ENCODE measurements at places on chromosomes 3 and 15. TPM values are rescaled to one million over a fixed set of nuclear protein-coding genes. Genes with fewer than 3 reads are reported as not detected.
A peak's percentile ranks its signal among the peaks of the same experiment; 100 is the strongest.

DNA sequence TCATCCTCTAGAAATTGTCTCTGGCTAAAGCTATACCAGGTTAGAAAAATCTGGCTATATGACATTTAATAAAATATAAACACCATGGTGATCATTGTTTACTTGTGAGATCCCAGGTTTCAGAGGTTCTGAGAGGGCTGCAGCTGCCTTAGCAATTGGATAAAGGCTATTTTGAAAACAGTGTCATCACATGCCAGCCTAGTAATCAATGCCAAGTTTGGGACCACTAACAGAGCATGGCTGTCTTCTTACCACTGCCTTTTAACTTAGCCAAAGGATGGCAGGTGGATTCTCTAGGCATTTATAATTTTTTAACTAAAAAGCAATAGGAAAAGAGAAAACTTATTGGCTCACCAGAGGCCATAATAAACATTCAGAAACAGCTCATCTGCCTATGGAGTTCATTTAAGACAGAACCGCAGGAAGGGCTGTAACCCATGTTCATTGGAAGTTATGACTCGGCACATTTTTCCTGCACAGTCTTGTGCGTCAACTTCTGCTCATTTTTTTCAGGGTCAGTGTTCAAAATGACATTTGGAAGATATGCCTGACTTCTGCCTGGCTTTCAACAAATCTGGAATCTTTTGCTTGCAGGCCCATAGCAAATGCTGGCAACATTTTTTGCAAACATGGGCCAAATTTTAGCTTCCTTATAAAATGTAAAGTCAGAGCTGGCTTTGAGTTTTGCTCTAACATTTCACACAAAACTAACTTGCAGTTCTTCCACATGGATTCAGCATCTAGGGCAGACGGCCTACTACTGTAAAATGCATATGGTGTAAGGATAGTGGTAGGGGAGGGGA, 476.0 kb upstream of the TBL1XR1 start:
- DNase-seq, result no peak

DNA sequence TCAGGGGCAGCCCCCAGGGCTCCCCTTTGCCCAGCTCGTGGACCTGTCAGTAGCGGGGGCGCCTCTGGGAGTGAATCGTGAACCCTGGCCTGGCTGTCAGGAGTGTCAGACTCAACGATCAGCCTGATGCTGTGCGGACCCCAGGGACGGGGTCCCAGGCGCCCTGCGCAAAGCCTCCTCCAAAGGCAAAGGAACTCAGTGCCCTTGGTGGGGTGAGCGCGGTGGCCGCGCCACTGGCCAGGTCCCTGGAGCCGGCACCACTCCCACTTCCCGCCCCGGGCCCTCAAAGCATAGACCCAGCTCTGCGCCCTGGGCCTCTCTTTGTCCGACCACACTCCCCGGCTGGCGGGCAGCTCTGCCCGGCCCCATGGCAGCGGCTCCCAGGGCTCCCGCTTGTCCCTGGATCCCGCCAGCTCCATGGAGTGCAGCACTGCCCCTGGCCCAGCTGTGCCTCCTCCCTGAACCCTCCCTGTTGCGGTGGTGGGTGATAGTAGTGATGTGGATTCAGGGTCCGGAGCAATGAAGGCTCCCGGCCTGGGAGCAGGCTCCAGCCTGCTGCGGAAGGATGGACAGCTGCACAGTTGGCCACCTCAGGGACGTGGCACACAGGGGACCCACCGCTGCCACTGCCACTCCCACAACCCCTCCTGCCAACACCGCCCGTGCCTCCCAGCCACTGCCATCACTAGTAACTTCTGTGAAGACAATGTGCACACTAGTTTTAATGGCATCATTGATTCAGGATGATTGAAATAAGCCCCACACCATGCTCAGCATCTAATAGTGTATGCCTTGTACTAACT, 263.8 kb downstream of the ZBBX start:
- no peak for DNase-seq

DNA sequence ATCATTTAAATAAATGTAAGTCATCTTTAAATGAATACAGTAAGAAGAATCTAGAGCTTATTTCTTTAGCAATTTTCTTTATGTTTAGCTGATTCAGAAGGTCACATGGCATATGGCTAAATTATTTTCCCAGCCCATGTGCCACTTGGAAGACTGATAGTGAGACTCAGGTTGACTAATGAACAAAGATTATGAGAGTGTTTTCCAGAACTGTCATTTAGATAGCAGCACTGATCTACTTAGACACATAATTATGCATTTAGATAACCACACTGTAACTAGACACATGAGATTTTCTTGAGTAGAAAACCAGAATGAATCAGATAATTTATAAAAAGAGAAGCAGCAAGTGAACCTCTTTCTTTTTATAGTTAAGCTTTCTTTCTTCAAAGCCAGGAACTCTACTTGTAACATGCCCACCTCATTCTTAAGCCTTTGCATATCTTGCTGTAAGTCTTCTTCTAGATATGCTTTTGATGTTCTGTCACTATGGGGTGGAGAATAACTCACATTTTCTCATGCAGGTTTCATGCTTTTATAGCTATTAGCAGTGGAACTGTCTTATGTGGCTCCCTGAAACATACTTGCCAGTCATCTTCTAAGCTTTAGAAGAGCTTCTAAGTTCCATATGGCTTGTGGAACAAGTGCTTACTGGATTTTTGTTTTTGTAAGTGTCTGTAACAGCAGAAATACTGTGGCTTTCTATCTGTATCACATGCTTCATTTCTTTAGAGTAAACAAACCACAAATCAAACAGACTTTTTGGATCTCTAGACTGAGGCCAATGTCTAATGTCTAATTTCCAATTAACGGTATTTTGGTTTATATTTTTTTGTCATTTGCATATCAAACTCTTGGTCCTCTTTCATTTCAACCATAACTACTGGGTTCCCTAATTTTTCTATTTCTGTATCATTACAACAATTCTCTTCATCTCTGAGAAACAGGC, 101.4 kb downstream of the LMLN start:
- DNase-seq, result no peak

DNA sequence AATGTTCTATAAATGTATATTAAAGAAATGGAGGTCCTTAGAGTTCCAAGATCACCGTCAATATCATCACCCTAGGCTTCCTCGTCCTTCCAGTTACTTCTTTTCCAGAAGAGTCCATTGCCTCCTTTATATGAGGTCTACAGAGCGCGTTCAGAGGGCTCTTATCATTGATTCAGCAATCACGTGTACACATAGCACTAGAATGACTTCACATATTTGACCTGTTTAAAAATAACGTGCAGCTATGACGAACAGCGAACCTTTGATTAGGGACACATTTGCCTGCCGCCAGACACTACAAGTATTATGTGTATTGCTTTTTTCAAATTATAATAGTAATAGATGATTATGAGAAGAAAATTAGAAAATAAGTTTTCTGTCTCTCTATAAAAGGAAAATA, 26.0 kb downstream of the IGF1R start:
- no peak for DNase-seq

GRCh38 chr3:13352621-13353131, 67.4 kb downstream of the NUP210 start:
- DNase-seq, result no peak

DNA sequence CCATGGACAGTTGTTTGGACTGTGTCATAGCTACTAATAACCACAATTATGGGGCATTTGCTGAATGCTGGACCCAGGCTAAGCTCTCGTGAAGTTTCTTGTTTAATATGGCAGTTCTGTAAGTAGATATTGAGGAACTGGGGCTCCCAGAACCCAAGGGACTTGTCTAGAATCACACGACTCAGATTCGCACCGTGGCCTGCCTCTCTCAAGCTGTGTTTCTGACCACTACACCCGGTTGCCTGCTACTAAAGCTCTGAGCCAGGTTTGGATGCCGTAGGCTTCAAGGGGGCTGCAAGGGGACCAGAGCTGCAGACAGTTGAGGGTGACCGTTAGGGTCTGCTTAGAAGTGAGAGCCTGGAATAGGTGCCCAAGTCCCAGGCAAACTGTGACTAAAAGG, 11.5 kb downstream of the TEX264 start:
- no peak for DNase-seq

DNA sequence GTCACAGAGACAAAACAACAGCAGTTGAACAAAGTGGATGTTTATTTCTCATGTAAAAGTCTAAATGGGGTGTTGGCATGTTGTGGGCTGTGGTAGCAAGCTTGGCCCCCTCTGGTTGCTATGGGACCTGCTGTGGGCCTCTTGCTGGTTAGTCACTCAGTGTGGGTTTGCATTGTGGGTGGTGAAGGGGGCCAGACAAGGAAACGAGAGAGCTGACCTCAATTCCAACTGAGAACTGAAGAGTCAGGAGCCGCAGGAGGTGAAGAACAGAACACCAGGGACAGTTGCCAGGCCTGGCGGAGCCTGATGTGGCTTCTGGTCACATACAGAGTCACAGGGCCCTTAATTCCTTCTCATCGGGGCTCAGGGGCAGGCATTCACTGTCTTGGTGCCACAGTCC, 1.9 kb upstream of the ADPGK start:
- no peak for DNase-seq

The CLDN16 gene
- polyA plus RNA-seq, result 0.88 TPM

The MESD gene
- 22.3 TPM for polyA plus RNA-seq

- no peak for DNase-seq
Measured at GRCh38 chr15:39624806-39625205, 43.9 kb downstream of the THBS1 start.

DNA sequence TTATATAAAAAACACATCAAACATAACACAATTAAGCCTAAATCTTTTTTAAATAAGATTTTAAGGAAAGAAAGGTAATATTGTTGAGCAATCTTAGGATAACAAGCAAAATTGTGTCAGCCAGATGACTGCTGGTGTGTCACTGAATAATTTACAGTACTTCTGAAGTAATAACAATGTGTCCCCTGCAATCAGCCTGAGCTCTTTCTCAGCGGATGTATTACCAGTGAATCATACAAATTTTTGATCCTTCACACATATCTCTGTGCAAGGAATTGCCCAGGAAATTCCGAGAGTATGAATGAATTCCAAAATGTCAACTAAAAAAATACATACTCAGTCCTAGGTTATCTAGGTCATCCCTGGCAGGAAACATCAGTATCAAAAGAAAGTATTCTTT, 76.6 kb upstream of the PTX3 start:
- DNase-seq, result peak; percentile 7

The C3orf22 gene
- not detected for polyA plus RNA-seq

GRCh38 chr15:41501931-41502794, 8.5 kb downstream of the ITPKA start:
- no peak for DNase-seq

- no peak for DNase-seq
Measured at GRCh38 chr3:113054552-113054951, 63.8 kb downstream of the GTPBP8 start.

DNA sequence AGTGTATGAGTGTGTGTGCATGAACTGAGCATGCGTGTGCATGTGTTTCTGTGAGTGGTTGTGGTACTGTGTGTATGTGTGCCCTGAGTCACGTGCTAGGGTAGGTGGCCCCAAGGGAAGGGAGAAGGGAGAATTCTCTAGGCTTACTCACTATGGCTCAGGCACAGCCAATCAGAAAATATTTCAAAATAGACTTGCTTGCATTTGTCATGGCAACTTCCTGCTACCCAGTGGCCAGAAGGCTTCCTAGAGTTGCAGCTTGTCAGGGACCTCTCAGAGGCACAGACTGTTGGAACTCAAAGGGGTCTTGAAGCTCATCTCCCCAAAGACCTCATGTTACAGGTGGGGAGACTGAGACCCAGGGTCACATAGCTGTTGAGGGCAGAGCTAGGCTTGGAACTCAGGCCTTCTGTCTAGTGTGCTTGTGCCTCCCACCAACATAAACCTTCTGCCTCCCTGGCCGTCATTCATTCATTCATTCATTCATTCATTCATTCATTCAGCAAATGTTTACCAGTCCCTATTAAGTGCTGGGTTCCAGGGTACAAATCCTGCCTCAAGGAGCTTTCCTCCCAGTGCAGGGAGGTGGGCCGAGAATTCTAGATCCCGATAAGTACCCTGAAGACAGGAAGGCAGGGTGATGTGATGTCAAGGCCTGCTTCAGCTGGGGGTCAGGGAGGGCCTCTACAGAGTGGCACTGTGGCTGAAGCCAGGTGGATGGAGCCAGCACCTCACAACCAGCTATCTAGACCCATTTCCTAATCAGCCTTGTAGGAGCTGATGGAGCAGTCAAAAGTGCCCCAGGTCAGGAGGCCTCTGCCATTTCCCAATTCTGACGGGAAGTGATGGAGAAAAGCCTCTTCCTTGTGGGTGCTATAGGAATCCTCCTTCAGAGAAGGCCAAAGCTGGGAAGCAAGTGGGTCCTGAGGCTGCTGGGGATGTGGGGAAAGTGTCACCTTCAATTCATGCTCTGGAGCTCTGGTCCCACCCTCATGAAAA, 10.9 kb upstream of the RFT1 start:
- DNase-seq, result no peak

DNA sequence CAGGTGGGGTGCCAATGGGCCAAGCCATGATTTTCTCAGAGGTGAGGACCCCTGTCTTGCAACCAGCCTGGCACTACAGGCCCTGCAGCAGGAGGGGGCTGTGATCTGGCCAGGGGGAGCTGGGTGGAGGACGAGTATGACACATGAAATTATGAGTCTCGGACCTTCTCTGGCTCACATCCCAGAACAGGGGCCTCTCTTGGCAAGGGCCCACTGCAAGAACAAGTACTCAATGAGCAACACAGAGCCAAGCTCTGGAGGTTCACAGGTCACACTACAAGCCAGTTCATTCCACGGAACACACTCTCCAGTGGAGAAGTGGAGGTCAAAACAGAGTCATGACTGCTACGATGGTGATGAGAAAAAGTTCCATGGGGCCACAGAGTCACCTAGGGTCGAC, 28.3 kb downstream of the CCDC32 start:
- no peak for DNase-seq

The SHF gene
- 0.26 TPM for polyA plus RNA-seq

- DNase-seq, result no peak
Measured at GRCh38 chr3:13497386-13497785, 17.3 kb downstream of the HDAC11 start.

The SYNPR gene
- polyA plus RNA-seq, result not detected

DNA sequence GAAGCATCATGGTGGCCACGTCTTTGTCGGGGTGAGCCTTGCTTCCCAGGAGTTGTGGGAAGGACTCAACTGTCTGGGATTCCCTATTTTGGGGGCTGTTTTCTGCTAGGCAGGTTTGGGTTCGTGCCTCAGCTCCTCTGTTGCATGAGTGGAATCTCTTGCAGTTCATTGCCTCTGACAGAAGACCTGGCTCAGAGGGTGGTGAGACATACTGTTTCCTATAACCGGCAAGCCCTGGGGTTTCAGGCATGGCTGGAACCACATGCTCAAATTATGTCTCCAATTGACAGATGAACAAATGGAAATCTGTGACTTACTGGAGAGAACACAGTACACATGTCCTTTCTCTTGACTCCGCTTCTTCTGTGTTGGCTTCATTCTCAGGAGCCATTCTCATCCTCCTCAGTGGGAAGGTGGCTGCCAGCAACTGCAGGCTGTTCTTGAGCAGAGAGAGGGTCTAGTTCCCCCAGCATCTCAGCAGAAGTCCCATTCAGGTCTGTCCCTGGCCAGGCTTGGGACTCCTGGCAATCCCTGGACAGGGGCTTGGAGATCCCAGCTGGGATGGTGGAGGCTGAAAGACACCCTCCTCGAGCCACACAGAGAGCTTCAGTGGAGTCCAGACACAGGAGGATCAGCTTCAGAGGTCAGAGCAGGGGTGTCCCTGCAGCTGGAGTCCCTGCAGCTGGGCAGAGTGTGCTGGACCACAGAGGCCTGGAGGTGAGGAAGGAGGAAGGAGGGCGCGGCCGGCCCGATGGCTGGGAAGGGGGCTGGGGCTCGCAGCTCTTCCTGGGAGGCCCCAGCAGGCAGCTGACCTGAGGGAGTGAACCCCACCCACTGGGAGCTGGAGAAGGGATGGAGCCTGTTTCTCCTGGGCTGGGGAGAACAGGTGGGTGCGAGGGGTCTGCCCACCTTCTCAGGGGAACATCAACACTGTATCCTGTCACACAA, 97.6 kb downstream of the LSM3 start:
- no peak for DNase-seq

- no peak for DNase-seq
Measured at GRCh38 chr15:99932676-99933402, 199.6 kb upstream of the LYSMD4 start.

The CCDC33 gene
- not detected for polyA plus RNA-seq

Data from keratinocyte (primary cell).